ENCODE measurements at places on chromosomes 2 and 18. TPM values are rescaled to one million over a fixed set of nuclear protein-coding genes. Genes with fewer than 3 reads are reported as not detected.

FBXO41 gene
- 6.9 TPM for total RNA-seq

ATOH8 gene
- 3.8 TPM for total RNA-seq

TXNDC2 gene
- total RNA-seq, result not detected

RGPD4 gene
- not detected for total RNA-seq

HOXD12 gene
- total RNA-seq, result 0.10 TPM

MAL gene
- total RNA-seq, result not detected

ADNP2 gene
- 23.7 TPM for total RNA-seq

NEB gene
- 0.23 TPM for total RNA-seq

SYT4 gene
- total RNA-seq, result not detected

CDK5R2 gene
- 0.27 TPM for total RNA-seq

- peak; percentile 49 for DNase-seq
Measured at GRCh38 chr2:18903750-18904149, 314.4 kb upstream of the NT5C1B start.

DNA sequence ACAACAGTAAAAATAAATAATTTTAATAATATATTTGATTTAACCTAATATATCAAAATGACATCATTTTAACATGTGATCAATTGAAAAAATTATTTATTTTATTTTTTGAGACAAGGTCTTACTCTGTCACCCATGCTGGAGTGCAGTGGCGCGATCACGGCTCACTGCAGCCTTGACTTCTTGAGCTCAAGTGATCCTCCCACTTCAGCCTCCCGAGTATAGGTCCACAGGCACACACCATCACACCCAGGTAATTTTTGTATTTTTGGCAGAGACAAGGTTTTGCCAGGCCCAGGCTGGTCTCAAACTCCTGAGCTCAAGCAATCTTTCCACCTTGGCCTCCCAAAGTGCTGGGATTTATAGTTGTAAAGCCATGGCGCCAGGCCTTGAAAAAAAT, 126.7 kb upstream of the COPS8 start:
- DNase-seq, result no peak

DNA sequence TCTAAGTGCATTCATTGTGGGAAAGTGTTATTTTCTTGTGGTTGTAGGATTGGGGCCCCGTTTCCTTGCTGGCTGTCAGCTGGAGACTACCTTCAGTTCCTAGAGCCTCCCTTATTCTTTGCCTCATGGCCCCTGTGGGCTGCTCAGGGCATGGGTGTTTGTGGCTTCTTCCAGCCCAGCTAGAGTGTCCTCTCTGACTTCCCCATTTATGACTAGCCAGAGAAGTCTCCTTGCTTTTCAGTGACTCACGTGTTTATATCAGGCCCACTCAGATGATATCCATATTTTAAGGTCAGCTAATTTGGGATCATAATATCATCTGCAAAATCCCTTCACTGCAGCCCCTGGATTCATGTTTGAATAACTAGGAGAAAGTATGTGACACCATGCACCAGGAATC, 62.8 kb downstream of the DTNA start:
- DNase-seq, result peak; percentile 51

GRCh38 chr2:10771786-10772185, 40.8 kb downstream of the PDIA6 start:
- no peak for DNase-seq

DNA sequence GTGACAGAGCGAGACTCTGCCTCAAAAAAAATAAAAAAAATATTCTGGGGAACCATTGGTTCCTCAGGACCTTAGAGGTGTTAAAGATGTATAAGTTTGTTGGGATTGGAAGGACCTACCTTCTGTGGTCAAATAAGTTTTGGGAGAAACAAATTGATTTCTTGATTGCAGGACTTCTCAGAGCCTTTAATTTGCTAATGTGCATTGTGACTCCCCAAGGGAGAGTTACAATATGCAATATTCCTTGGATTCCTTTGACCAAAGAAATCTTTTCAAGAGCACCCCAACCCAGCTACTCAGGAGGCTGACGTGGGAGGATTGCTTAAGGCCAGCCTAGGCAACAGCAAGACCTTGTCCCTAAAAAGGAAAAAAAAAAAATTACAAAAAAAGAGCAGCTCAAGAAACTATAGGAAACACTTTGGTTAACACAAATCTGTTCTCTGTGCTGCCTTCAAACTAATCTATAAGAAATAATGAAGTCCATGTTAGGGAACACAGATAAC, 6.5 kb downstream of the NAGK start:
- DNase-seq, result no peak

- peak; percentile 64 for DNase-seq
Measured at GRCh38 chr2:137947728-137948336, 16.4 kb upstream of the HNMT start.

DNA sequence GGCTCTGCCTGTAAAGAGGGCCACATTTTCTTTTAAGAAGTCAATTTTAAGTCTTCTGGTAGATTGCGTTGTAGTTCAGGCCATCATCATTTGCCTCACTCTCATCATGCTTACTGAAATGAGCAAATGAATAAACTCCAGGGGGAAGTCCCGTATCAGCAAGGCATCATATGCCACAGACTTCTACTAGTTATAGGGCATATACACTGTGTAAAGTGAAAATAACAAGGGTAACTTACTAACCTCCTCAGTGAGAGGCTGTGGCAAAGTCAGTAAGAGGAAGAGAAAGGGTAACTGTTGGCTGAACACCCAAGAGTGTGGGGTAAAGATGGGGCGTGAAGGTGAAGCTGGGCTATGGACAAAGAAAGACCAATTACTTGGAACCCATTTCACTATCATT, 456.2 kb downstream of the SPAG16 start:
- DNase-seq, result no peak

GRCh38 chr2:28280619-28281018, 112.0 kb upstream of the FOSL2 start:
- DNase-seq, result no peak

GRCh38 chr2:145203891-145204290, 684.0 kb upstream of the ZEB2 start:
- no peak for DNase-seq

GRCh38 chr2:239897596-239898235, 127.4 kb downstream of the NDUFA10 start:
- no peak for DNase-seq

- DNase-seq, result no peak
Measured at GRCh38 chr2:117519721-117520120, 294.8 kb upstream of the DDX18 start.

GRCh38 chr18:75863696-75864095, 436.2 kb upstream of the SMIM21 start:
- no peak for DNase-seq

- peak; percentile 56 for DNase-seq
Measured at GRCh38 chr2:63424329-63425078, 163.8 kb downstream of the WDPCP start.

GRCh38 chr18:73201940-73202339, 334.2 kb upstream of the NETO1 start:
- peak; percentile 4 for DNase-seq

GRCh38 chr2:60453872-60454271, 99.6 kb downstream of the BCL11A start:
- DNase-seq, result no peak

DNA sequence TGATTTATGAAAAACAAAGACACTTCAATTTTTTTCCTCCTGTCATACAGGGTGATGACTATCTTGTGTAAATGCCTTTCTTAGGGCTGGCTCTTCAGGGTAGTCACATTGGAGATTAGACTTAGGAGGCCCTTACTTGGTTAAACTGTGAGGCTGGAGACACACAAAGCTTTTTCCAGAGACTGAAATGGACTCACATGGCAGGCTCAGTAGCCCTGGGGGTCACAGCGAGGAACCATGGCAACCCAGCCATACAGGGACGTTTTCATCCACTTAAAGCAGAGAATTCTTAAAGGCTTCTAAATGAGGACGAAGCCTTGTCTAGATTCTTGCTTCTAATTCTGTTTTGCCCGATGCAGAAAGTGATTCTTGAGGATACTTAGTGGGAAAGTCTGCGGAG, 57.3 kb upstream of the ZDBF2 start:
- no peak for DNase-seq

- DNase-seq, result no peak
Measured at GRCh38 chr18:11661430-11661829, 27.6 kb upstream of the GNAL start.

- DNase-seq, result no peak
Measured at GRCh38 chr2:98534761-98535160, 73.6 kb downstream of the COA5 start.

DNA sequence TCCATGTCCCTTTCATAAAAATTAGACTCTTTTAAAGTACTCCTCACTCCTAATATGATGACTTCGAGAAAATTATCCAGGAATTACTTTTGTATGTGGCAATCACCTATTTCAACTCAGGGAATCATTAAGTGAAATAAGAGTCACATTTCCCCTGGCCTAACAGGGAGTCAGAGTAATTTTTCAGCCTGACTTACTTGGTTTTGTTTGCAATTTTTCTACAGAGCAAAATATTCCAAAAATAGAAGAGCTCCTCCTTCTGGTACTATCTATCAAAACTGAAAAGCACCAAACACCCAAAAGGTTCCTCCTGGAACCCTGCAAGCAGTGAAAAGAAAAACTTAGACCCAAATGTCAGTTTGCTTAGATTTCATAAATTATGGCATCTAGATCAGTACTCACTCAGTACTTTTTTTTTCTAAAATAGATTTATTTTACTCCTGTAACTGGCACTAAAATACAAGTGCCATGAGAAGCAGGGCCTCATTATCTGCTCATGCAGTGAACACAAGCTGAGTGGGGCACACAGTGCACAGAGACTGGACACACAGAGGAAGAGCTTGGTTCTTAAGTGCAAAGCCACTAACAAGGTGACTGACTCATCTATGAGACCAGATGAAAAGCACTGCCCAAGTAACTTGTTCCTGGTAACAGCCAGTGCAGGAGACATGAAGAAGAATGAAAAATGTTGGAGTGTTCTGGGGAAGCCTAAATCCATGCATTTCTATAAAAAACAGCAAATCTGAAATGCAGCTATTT, 28.7 kb downstream of the ACAA2 start:
- DNase-seq, result peak; percentile 26

DNA sequence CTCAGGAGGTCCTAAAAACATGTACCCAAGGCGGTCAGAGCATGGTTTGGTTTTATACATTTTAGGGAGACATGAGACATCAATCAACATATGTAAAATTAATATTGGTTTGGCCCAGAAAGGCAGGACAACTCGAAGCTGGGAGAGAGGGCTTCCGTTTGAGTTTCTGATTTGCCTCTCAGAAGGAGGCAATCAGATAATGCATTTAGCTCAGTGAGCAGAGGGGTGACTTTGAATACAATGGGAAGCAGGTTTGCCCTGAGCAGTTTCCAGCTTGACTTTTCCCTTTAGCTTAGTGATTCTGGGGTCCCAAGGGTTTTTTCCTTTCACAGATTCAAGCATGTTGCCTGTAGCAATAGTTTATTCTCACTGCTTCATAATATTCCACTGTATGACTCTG, 12.6 kb downstream of the SPOPL start:
- no peak for DNase-seq

DNA sequence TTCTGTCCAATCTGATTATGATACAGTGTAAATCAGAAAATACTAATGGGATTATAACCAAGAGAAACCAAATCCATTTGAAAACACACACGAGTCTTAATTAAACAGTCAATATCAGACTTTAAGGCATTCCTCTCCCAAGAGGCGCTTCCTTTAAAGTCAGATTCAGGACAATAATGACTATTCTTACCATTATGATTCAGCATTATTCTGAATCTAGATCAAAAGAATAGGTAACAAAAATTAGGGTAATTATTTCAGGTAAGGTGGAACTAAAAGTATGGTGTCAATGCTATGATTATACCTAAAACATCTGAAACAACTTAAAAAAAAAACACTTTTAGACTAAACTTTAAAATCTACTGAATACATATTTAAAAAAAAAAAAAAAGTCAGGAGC, 12.3 kb downstream of the PSME4 start:
- no peak for DNase-seq

GRCh38 chr2:143717536-143718168, 588.4 kb downstream of the ARHGAP15 start:
- DNase-seq, result no peak

All from HT1080 (cell line).